Stimulated activated CD4-positive, alpha-beta T cell treated with anti-CD3 and anti-CD28 coated beads, Interleukin-4, amount 100 ng/mL, for 4 hours (primary cell): ENCODE measurements at places on chromosomes 7 and 10.

GRCh38 chr7:69982197-69982596 is 383.9 kb downstream of the AUTS2 start:
- DNase-seq, result no peak

- DNase-seq, result no peak
Measured at GRCh38 chr7:16889305-16889704, 7.5 kb upstream of the AGR3 start.

- no peak for DNase-seq
Measured at GRCh38 chr7:129014501-129015101, 40.3 kb downstream of the TNPO3 start.

GRCh38 chr7:4689668-4690067 is 7.6 kb downstream of the FOXK1 start:
- DNase-seq, result no peak

- no peak for DNase-seq
Measured at GRCh38 chr7:15490291-15490690, 71.5 kb downstream of the AGMO start.

- no peak for DNase-seq
Measured at GRCh38 chr7:157054927-157055326, 44.5 kb upstream of the MNX1 start.

DNA sequence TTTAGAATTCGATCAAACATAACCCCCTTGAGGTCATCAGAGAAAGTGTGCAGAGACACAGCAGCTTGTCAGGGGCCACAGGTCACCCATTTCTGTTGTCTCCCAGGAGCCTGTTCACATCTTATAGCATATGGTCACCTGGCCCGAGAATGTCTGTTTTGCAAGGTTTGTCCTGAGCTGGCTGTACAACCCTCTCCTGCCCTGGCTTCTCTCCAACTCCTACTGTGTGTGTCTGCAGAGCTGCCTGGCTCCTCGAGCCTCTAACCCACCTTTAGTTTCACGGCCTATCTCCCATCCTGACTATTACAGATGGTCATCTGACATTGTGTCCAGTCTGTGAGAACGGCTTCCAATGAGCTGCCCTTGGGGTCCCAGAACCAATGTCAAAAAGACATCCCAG is 683.4 kb downstream of the SDK1 start:
- DNase-seq, result no peak

GRCh38 chr10:73368238-73368637 is 9.6 kb upstream of the CFAP70 start:
- DNase-seq, result no peak

DNA sequence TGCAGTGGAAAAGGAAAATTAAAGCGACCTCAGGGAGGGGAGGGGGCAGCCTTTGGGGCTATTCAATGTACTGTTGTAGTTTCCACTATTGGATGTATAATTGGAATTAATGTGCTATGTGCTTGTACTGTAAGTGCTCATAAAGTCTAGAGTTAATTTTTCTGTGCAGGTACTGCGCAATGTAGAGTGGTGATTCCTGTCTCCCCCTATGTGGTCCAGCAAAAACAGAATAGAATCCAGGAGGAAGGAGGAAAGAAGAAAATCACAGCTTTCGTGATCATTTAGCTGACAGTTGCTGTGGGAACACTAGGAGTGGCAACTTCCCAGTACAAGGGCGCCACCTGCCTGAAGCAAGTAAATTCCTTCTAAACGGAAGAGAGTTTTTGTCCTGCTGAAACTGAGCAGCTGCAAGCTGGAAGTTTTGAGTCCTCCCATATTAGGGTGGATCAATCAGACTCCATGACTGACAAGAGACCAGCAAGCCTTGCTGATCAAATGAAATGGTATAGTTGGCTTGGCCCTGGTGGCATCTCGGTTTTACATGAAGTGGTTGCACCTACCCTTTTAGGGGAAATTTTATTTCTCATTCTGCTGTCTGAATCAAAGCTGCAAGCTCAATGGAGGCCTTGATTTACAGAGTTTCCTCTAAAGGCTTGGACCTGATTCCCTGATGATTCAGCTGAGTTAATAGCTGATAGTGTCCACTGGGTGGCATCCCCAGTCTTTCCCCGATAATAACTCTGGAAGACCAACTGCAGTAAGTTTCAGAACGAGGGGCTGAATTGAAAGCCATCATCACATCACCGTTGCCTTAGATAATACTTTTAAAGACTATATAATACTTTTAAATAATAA is 299.8 kb downstream of the HGF start:
- DNase-seq, result no peak
